ENCODE measurements at places on chromosomes 13 and 19.

DNA sequence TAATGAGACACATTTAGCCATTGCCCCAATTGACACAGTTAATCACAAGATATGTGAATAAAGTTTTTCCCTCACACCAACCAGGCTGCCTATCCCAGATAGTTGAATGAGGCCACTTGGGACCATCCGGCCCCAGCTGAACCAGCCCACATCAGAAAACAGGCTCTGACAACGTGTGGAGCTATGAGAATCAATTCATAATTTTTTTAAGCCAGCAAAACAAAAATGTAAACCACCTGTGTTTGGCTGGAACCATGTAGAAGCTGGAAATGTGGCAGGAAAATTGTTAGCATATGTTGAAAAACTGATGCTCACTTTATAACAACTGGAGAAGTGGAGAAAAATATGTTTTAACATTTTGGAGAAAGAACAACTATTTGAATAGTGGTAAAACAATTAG is 1161.3 kb downstream of the SLITRK1 start:
- DNase-seq = no peak

DNA sequence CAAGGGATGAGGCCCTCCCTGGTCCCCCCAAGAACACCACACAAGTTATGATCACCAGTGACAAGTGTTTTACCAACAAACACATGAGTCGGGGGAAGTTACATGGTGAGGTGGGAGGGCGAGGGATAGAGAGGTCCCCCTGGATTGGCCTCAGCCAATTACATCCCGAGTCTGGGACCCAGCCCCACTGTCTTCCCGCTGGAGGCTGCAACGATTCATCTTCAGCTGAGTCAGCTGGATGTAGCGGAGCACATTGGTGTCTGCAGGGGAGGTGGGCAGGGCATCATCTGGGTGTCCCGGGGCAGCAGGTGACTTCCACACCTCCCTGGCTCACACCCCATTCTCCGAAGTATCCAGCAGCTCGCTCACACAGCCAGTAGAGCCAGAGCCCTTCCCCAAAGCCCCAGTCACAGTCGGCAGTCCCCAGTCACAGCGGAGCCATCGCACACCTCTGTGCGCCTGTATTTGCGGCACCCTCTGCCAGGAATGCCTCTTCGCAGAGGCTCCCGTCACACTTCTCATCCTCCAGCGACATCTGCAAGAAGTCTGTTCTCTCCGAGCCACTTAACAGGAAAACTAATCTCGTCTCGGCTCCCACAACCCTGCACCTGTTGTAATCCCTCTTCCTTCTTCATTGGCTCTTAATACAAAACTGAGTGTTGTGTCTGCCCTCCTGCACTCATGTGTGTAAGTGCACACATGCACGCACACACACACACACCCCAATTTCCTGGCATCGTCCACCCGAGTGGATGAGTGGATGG is 2.0 kb downstream of the TTC9B start:
- no peak for DNase-seq

GRCh38 chr13:66926200-66926850 is 303.8 kb downstream of the PCDH9 start:
- no peak for DNase-seq

DNA sequence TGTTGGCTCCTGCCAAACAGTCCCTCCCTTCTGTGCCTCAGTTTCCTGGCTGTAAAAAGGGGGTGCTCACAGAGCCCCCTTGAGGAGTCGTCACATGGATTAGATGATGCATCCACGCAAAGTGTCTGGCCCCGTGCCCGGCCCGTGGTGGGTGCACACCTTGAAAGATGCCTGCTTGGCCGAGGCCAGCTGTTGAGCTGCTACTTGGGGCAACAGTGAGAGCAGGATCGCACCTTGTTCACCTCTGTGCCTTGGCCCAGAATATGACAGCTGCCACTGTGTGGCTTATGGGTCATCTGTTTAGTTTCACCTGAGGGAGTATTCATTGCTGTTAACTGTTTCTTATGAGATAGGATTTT is 17.7 kb downstream of the CRTC1 start:
- no peak for DNase-seq

DNA sequence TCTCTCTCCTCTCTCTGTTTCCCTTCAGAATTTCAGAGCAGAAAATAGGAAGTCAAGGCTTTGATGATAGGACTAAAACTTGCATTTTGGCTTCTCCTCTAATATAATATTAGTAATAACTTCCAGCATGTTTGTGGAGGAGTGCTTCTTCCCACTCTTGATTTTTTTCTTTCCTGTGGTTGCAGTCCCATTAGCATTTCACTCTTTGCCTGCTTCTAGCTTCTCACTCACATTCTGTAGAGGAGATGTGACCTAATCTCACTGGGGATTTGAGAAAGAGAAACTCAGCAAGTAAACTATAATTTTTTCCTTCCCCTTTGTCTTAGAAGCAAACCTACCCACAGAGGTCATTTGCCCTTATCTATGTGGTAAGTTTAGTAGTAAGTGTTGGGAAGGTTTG is 169.4 kb upstream of the HTR2A start:
- peak; percentile 46 for DNase-seq

DNA sequence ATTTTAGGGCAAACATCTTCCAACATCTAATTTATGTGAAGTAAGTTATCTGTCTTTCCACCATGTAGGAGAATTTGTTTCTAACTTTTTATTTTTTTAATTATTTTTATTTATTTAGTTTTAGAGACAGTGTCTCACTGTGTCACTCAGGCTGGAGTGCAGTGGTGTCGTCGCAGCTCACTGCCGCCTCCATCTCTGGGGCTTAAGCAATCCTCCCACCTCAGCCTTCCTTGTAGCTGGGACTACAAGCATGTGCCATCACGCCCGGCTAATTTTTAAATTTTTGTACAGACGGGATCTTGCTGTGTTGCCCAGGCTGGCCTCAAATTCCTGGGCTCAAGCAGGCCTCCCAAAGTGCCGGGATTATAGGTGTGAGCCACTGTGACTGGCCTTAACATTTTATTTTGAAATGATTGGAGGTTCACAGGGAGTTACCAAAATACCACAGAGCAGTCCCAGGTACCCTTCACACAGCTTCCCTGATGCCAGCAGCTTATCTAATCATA is 58.8 kb downstream of the CELF5 start:
- DNase-seq = no peak

DNA sequence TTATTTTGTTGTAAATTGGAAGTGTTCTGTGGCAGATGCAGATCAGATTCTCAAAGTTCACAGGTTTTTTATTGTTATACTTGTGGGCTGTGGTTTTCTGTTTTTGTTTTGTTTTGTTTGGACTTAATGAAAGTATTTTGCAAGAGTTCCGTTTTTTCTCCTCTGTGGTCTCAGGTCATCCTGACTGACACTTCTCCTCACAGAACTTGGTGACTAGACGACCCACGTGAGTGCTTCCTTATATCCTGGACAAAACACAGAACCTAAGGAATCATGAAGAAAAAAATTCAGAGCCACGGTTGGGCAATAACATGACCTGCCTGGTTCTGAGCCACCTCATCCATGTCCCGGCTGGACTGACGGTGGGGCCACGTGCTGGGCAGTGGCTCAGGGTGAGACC is 2.5 kb upstream of the RFPL4AL1 start:
- DNase-seq = no peak
